ENCODE measurements at places on chromosomes 4 and X.

DNA sequence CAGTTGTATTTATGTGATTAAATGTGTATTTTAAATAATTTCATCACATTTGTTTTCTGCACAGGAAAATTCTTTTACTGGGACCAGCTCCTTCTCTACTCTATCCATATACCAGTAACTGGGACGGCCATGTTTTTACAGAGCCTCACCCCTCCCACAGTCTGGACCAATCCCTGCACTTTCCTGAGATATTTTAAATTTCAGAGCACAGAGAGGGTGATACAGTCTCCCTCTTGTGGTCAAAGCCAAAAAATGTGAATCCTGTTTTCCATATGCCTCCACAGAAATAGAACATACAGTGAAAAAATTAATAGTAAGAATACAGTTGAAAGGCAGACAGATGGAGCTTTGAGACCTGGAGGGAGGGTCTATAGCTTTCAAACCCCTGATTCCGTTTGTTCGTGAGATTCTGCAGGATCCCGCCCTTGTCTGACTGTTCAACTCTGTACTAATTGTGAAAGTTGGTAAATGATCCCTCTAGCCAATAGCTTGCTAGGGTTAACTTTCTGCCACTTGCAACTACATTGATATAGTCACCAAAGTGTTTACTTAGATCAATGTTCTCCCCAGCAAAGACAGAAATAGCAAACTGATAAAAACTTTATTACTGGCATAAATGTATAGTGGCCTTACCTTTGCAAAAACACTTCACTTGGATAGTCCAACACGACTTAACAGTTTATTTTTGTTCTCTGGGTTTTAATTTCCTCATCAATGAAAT is 172.2 kb downstream of the PPARGC1A start:
- DNase-seq: no peak

- no peak for DNase-seq
These were observed 72.5 kb downstream of the JADE3 start for GRCh38 chrX:46984705-46985104.

DNA sequence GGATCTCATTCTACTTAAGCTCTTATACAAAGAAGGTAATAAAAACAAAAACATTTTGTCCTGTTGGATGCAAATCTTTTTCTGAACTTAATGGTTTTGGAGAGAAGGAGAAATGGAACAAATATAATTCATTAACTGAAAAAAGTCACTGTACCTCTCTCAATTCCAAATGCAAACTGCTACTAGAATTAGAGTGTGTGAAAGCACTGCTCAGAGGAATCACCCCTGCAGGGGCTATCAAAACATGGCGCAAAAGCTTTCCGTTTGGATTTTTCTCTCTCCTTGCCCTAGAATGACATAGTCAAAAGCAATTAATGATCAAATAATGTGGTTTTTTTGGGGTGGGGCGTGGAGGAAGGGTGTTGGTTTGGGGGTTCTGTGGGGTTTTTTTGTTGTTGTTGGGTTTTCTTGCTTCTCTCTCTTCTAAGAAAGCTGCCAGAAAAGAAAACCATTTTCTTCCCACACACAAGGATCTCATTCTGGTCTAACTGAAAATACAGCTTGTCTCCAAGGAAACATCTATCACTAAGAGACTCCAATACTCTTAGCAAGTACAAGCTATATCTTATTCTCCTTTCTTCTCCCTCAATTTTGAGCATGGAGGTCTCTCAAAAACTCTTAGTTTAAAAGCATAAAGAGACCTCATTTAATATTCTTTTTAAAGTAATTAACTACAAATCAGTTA is 41.6 kb downstream of the USP46 start:
- no peak for DNase-seq

DNA sequence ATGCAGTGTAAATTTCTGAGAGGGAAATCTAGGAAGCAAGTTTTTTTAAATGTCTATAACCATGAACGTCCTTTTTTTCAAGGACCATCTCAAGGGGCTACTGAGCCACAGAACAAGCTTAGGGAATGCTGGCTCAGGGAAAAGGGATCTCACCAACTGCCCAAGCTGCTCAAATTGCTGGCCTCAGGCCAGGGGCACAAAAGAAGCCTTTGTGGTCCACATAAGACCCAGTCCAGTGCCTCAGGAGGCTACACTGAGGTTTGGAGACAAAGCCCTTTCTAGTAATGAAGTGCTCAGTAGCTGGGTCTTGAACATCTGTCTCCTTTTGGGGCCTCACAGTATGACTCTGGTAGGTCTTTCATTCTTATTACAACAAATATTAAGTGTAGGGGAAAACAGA is 305.5 kb downstream of the RAB28 start:
- DNase-seq: no peak

DNA sequence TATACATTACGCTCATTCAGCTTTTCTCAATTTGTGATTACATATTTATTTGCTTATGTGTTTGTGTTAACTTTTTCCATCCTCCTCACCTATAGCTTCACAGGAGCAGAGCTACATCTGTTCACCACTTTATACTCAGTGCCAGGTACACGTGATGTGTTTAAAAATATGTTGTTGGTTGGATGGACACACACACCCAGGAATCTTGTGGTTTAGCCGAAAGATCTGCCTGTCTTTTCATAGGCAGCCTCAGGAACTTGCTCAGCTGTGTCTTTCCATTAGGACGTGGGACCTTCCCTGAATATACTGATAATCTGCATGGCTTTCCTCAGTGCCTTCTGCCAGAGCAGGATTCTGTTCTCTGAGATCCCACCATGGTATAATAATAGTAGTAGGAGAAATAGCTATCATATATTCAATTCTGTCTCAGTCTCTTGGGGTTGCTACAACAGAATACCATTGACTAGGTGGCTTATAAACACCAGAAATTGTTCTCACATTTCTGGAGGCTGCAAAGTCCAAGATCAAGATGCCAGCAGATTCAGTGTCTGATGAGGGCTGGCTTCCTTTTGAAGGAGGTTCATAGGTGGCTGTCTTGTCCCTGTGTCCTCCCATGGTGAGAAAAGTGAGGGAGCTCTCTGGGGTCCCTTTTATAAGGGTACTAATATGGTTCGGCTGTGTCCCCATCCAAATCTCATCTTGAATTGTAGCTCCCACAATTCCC is 50.0 kb upstream of the SOD3 start:
- no peak for DNase-seq

GRCh38 chrX:153644356-153645125 is 2.5 kb upstream of the DUSP9 start:
- no peak for DNase-seq

- no peak for DNase-seq
These were observed 906.5 kb downstream of the FAT4 start for GRCh38 chr4:126221282-126221681.

DNA sequence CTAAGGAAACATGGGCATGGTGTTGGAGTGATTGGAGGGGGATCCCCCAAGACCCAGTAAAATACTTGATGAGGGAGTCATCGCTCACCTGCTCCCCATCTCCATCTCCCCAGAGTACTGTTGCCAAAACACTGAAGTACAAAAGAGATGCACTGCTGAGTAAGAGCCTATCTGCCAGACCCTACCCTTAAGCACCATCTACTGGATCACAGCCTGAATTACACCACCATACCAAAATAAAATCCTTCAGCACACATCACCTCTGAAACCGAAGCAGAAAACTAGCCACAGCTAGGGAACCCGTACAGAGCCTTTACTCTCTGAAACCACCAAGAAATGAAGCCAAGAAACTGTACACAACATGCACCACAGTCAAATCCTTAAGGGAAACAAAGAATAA is 466.3 kb upstream of the ACTRT1 start:
- DNase-seq: no peak

DNA sequence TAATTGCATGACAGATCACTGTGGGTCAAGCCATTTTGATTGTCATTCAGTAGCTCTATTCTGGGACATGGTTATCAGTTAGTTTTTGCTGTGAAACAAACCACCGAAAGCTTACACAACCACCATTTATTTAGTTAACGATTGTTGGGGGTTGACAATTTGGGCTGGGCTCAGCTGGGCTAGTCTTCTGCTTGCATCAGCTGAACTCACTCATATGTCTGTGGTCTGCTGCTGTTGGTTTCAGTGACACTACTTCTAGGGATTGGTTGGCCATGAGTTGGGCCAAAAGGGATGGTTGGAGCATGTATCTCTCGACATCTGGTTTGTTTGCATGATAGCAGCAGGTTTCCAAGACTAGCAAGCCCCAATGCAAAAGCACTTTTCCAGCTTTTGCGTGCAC is 5.3 kb upstream of the SMIM10 start:
- DNase-seq: no peak

DNA sequence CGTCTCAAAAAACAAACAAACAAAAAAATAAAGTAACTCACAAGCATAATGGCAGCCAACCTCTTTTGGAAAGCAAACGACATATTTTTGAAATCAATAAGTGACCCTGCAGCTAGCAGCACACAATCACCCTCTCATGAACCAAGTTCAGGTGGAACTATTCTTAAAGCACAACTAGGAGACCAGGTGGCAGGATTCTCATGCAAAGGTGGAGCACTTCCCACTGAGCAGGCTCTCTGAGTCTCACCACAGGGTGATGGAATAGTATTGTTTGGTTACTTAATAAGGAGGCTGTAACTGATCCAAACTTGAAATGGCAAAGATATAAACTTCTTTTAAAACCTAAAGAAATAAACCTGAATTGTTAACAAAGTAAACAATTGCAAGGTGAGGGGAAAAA is 1293.1 kb downstream of the PCDH19 start:
- no peak for DNase-seq

DNA sequence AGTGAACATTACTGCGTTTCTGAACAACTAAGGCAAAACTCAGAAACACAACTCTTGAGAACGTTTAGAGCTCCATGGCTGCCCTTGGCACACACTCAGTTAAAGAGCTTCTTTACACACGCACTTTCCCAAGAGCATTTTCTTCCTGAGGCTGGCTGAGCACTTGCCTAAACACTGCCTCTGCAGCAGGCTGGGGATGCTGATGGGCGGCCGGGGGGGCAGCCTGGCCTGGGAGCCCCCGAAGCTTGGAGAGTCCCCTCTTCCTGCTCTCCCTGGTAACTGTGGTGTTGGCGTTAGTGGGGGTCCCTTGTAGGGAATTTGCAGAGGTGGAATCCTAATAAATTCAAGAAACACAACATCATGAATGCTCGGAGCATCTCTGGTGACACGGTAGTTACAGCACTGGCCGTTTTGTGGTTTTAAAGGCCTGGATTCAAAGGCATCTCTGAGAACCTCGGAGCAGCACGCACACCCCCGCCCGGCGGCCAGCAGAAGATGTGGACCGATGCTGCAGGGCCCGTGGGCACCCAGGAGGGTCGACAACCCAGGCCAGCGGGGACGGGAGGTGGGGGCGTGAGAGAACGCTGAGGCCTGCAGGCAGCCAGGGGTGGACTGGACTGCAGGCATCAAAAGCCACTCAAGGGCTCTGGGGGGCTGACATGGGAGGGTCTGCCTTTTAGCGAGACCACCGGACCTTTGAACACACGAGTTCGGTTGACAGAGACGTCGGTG is 45.4 kb downstream of the FGFRL1 start:
- no peak for DNase-seq

DNA sequence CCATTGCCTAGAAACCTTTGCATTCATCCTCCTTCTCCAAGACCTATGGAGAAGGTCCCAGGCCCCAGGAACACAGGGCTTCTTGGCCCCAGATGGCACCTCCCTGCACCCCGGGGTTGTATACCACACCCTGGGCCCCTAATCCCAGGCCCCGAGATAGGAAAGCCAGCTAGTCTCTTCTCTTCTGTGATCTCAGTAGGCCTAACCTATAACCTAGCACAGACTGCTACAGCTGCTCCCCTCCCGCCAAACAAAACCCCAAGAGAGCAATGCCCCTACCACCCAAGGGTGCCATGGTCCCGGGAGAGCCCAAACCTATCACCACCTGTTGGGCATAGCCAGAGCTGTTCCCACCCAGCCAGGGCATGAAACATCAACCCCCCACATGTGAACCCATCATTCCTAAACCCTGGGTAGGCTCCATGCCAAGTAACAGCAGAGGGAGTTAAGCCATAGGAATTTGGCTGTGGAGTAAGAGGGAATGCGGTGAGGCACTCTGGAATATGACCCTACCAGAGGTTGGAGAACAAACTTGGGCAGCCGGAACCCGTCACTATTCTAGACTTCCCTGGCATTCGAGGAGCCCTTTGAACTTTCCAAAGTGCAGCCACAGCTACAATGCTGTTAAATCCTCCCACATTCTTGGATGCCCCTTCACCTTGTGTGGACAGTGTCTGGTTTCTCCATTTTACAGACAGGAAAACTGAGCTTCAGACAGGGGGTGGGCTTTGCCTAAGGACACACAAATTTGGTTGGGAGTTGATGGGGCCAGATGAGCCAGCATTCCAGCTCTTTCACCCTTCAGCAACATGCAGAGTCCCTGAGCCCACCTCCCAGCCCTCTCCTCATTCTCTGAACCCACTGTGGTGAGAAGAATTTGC is 10.9 kb upstream of the SASH3 start:
- no peak for DNase-seq

- DNase-seq: no peak
These were observed 2070.6 kb downstream of the PCDH7 start for GRCh38 chr4:32790803-32791202.
